ENCODE measurements at places on chromosomes 4 and X.
A peak's percentile ranks its signal among the peaks of the same experiment; 100 is the strongest.

GRCh38 chr4:125313497-125313896 is 1.3 kb upstream of the FAT4 start:
- peak; percentile 51 for DNase-seq

- DNase-seq, result peak; percentile 49
Measured at GRCh38 chr4:122152711-122153226, 638 bp downstream of the BLTP1 start.

GRCh38 chr4:114924311-114924710 is 189.1 kb downstream of the NDST4 start:
- DNase-seq, result peak; percentile 39

DNA sequence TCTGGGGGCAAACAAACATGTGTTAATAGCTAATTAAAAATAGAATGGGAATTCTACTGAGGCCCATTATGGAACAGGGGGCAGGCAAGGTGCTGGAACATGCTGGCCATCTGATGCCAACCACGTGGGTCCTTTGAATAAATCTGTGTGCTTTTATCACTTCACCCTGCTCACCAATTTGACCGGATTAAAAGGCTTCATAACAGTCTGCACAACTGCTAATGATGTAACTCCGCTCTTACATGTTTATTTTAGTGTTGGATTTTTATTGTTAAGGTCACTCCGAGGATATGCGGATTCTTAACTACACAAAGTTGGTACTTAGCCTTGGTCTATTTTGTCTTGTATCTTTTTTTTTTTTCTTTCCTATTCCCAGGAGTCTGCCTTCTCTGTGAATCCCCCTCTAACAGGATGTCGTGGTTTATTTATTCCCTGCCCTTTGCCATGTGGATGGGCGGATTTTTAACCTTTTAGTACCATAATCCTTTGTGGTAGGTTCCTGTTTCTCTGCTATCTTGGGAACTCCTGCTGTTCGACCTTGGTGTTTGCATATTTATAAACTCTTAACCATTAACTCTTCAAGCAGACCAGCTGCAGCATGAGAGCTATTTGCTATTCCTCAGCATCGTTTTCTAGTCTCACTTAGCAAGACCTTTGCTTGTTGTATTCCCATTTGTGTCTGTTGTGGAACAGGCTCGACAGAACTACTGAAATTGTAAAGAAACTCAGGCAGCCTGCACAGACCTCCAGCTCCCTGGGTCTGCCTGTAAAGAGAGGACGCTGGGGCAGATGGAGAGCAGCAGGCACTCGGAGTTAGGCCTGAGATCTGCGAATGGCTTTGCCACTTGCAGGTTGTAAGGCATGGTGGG is 38.0 kb downstream of the TRIM2 start:
- no peak for DNase-seq

- no peak for DNase-seq
Measured at GRCh38 chr4:114087596-114088230, 108.3 kb upstream of the ARSJ start.

GRCh38 chrX:129744861-129745321 is 6.1 kb downstream of the XPNPEP2 start:
- no peak for DNase-seq

- no peak for DNase-seq
Measured at GRCh38 chr4:56067826-56068225, 119.1 kb downstream of the CEP135 start.

DNA sequence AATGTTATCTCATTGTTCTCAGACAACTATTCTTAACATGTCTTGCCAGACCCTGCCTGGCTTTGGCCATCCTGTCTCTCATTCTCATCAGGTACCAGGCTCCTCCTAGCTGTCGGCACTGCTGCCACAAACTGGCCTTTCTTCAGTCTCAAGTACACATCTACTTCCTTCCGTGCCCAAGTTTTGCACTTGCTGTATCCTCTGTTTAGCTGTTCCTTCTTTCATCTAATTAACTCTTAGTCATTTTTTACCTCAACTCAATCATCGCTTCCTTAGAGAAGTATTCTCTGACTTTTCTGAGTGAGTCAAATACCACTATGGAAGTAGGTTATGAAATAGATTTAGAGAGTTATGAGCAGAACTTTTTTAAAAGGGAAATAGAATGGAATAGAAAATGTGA is 19.7 kb downstream of the CXCL3 start:
- no peak for DNase-seq

DNA sequence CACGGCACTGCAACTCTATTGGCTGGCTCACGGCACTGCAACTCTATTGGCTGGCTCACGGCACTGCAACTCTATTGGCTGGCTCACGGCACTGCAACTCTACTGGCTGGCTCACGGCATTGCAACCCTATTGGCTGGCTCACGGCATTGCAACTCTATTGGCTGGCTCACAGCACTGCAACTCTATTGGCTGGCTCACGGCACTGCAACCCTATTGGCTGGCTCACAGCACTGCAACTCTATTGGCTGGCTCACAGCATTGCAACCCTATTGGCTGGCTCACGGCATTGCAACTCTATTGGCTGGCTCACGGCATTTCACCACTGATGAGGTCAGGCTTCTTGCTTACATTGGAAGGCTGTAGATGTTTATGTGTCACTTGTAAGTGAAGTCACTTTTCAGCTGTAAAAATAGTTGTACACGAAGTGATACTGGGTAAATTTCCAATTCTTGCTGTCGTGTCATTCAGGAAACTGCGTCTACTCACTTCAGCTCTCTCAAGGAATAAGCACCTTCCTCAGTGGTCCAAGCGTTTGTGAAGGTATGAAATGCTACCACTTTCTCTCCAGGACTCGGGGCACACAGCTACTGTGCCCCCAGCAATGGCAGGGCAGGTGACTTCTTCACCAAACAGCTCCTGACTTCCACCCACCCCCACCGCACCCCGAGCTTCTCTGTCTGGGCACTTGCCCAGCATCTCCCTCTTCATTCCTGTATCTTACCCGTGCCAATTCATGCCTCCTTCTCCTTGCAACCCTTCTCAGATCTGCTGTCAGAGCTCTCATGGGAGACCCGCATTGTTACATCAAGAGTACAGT is 141.3 kb downstream of the AFAP1 start:
- no peak for DNase-seq

DNA sequence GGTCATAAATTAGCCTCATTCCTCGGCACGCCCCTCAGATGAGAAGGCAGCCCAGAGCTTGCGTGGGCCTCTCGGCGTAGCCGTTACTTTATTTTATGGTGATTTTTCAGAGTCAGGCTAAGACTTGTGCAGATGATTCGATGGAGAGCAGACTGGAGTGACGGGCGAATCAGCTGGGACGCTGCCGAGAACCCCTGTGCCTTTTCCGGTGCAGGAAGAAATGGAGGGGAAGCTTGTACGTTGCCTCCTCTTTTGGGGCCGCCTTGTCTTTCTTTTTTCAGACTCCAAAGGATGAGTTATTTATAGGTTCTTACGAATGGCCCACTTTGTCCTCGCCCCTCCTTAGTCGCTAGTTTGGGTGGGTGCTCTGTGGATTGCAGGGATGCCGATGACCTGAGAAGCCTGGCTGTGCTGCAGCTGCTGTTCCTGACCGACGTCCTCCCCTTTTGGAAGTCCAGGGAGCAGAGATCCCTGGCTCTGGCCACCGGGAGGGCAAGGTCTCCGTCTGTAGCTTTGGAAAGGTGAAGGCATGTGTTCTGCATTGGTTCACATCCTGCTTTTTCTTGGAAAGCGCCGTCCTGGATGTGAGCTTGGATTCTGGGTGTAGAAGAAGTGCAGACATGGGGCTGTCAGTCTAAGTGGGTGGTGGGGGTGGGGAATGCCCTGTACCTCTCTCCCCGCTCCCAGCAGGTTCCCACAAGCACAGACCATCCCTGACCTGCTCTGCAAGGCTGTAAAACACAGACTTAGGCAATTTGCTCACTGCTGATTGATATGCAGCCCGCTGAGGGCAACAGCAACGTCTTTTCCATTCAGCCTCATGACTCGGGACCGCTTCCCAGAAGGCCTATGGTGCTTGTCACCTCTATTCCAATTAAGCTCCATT is 9.3 kb downstream of the SORCS2 start:
- DNase-seq, result no peak

DNA sequence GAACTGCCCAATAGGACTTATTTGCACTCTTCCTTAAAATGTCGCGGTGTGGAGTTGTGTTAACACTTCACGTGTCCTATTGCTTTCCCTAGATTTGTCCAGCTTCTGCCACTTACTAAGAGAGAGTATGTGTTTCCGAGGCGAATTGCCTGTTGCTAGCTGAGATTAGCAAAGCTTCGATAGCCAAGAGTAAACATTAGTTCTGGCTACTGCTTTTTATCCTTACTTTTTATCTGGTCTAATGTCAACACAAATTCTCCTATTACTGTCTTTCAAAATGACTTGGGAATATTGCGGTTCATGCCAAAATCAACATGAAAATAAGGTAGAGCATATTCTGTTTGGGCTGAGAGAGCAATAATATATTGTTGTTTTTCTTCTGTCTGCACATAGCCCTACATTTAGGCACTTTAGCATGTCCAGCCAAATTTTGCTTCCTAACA is 90.4 kb upstream of the VEGFC start:
- DNase-seq, result no peak

- DNase-seq, result no peak
Measured at GRCh38 chrX:66035667-66036066, 4.2 kb downstream of the VSIG4 start.

- DNase-seq, result no peak
Measured at GRCh38 chrX:11887175-11887574, 129.1 kb downstream of the MSL3 start.

DNA sequence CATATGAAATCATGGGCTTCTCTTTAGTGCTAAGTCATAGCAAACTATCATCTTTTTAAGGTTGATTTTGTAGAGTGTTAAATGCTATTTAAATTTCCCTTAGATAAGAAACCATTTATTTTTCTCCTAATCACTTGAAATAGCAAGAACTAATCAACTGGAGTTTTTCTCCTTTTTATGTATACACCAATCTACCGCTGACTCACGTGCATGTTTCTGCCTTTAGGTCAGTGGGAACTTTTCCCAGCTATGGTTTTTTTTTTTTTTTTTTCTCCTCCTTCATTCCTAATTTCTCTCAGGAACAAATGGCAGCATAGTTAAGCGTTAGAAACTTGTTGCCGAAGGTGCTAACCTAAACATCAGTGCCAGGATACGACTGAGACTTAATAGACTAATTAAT is 176.4 kb downstream of the BMPR1B start:
- no peak for DNase-seq

DNA sequence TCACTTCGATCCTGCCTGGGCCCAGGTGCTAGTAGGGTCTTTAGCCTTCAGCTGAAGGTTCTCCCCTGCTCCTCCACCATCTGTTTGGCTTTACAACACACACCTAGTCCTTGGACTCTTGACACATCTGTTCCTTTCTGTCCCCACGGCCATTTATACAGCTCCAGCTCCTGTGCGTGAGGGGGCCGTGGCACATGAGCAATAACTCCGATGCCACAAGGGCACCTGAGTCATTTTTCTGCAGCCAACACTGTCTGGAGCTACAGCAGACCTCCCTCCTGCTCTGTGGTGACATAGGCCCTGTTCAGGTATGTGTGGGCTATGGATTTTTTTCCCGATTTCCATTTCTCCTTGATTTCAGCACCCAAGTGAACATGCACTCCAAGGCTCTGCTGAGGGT is 44.7 kb upstream of the BCOR start:
- DNase-seq, result no peak

DNA sequence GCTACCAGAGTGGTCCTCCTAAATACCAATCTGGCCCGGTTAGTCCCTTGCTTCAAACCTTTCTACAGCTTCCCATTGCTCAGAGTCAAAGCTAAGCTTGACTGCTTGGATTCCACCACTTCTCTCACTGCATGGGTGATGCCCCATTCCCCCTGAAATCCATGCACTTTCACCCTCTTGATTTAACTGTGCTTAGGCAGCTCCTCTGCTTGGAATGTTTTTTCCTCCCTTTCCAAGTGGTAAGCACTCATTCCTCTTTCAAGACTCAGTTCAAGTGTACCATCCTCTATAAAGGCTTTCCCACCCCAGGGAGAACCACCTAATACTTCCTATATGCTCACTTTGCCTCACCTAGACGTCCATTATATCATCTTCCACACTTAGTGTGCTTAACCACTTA is 49.1 kb downstream of the SMC1A start:
- DNase-seq, result no peak

- no peak for DNase-seq
Measured at GRCh38 chr4:15106399-15106798, 104.1 kb downstream of the CPEB2 start.

- DNase-seq, result no peak
Measured at GRCh38 chr4:22504447-22504846, 11.4 kb downstream of the ADGRA3 start.

GRCh38 chr4:81179326-81179725 is 35.7 kb downstream of the PRKG2 start:
- no peak for DNase-seq

DNA sequence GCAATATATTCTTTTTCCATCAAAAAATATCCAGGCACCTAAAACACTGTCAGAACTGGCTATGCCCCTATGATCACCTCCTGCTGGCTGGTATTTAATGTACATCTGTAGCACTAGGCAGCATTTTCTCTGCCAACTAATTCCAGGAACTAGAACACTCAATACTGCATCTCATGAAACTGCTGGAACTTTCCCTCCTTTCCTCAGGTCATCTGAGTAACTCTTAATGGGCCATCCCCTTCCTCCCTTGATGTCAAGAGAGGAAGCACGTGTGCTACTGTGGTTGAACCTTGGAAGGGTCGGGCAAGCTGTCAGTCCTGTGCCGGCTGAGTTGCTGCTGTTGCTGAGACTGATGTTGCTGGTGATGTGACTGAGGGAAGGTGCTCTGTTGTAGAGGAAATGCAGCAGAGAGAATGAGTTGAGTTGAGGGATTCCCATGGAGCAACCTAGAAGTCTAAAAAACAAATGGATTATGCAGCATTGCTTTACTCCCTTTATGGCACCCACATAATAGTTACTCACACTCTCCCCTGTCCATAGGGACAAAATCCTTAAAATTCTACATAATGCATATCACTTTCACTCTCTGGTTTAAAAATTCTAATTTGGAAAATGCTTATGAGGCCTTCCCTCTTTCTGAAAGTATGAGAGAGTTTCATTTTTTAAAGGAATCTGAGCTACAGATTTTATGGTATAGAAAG is 39.5 kb downstream of the TMEM165 start:
- DNase-seq, result no peak

DNA sequence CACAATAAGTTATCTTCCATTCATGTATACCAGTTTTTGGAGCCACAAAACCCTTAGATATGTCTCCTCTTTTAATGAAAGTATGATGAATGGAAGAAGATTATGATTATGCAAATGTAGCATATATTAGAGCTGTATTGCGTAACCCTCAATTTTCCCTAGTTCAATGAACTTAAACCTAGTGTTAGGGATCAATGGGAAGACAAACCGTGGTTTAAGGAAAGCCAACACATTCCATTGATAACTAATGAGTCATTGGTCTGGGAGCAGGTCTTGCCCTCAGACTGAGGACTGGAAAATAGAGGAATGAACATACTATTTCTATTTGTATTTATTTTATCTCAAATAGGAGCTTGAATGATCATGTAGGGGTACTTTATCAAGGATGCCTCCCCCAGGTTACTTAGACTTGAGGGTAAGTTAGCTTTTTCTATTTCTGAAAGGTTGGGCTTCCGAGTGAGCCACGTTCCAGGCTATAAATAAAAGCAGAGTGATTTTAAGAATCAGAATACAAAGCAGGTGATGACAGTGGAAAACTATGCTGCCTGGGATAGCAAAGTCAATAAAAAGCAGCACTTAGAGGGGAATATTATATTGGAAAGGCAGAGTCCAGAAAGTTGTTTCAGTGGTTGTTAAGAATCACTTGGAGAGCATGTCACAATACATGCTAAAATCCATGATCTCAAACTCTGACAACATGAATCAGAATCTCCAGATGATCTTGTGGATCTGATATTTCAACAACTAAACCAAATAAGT is 356.0 kb downstream of the ADAM29 start:
- DNase-seq, result no peak
